ENCODE measurements at places on chromosomes 5 and 9. TPM values are rescaled to one million over a fixed set of nuclear protein-coding genes. Genes with fewer than 3 reads are reported as not detected.

Gene BSPRY
- polyA plus RNA-seq = 4.1 TPM

Gene C5orf63
- polyA plus RNA-seq = 26.5 TPM

Gene MARVELD2
- 3.3 TPM for polyA plus RNA-seq

Gene SPATA31C2
- not detected for polyA plus RNA-seq

Gene LMAN2
- polyA plus RNA-seq = 261 TPM

Gene RPS14
- polyA plus RNA-seq = 2,319 TPM

Gene DNAJB5
- 4.9 TPM for polyA plus RNA-seq

Gene EIF4E1B
- not detected for polyA plus RNA-seq

Gene PLPP7
- polyA plus RNA-seq = 0.68 TPM

Gene PCSK1
- polyA plus RNA-seq = not detected

Gene PCDHB1
- not detected for polyA plus RNA-seq

Gene TMEM250
- 16.6 TPM for polyA plus RNA-seq

Gene TAF11L8
- polyA plus RNA-seq = not detected

Gene OR1L1
- polyA plus RNA-seq = not detected

Gene EDIL3
- polyA plus RNA-seq = 0.17 TPM

Gene BRINP1
- polyA plus RNA-seq = not detected

Gene TENT4A
- 2.5 TPM for polyA plus RNA-seq

Gene IL3
- not detected for polyA plus RNA-seq

Gene HDAC3
- 115 TPM for polyA plus RNA-seq

Gene PAEP
- polyA plus RNA-seq = not detected

Gene MRPL50
- 36.4 TPM for polyA plus RNA-seq

Gene LRRC19
- 0.11 TPM for polyA plus RNA-seq

Gene NTNG2
- not detected for polyA plus RNA-seq

Gene STPG3
- polyA plus RNA-seq = not detected

Gene PRELID1
- polyA plus RNA-seq = 530 TPM

Gene FOXD4L4
- polyA plus RNA-seq = not detected

Gene SLC6A3
- not detected for polyA plus RNA-seq

Gene PCDHGA7
- polyA plus RNA-seq = not detected

Gene ELAVL2
- polyA plus RNA-seq = 0.46 TPM

Gene C5orf52
- not detected for polyA plus RNA-seq

Gene NR2F1
- polyA plus RNA-seq = not detected

Gene FSTL4
- polyA plus RNA-seq = 0.10 TPM

Gene RRAGA
- 81.4 TPM for polyA plus RNA-seq

Gene GBA2
- polyA plus RNA-seq = 27.4 TPM

Gene TNFSF15
- not detected for polyA plus RNA-seq

Gene DNAH5
- polyA plus RNA-seq = not detected

Gene CARTPT
- not detected for polyA plus RNA-seq

Gene SHISAL2B
- not detected for polyA plus RNA-seq

Gene RNF208
- polyA plus RNA-seq = 0.57 TPM

Gene IL9
- not detected for polyA plus RNA-seq

Gene CDC20B
- polyA plus RNA-seq = not detected

Gene SLC6A18
- not detected for polyA plus RNA-seq

Gene CEMIP2
- polyA plus RNA-seq = 0.51 TPM

Gene PHYHD1
- polyA plus RNA-seq = not detected

Gene TMED7
- polyA plus RNA-seq = 25.9 TPM

Gene MEF2C
- 199 TPM for polyA plus RNA-seq

Gene UNC13B
- polyA plus RNA-seq = 0.11 TPM

Gene PCDHB8
- polyA plus RNA-seq = not detected

Gene SLC30A5
- 60.4 TPM for polyA plus RNA-seq

Gene EPB41L4B
- polyA plus RNA-seq = 0.08 TPM

Gene G3BP1
- 460 TPM for polyA plus RNA-seq

Gene ACSL6
- not detected for polyA plus RNA-seq

Gene DEPDC1B
- polyA plus RNA-seq = 63.3 TPM

All from GM12878 (cell line).